CD8-positive, alpha-beta T cell (primary cell): ENCODE measurements at places on chromosomes 7 and 10.

DNA sequence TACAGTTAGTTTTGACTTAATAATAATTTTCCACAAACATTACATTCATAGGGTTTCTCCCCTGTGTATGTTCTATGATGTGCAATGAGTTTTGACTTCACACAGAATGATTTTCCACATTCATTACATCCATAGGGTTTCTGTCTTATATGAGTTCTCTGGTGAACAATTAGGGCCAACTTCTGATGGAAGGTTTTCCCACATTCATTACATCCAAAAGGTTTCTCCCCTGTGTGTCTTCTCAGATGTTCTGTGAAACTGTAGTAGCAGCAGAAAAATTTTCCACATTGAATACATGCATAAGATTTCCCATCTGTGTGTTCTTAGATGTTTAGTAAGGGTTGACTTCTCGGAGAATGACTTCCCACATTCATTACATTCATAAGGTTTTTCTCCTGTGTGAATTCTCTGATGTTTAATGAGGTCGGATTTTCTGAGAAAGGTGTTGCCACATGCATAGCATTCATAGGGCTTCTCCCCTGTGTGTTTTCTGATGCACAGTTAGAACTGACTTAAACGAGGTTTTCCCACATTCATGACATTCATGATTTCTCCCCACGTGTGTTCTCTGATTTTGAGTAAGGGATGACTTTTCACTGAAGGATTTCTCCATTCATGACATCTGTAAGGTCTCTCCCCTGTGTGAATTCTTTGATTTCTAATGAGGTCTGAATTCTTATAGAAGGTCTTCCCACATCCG, 118.5 kb downstream of the ZNF33B start:
- DNase-seq, result no peak

GRCh38 chr7:78026492-78026891, 227.9 kb downstream of the PHTF2 start:
- DNase-seq, result no peak

DNA sequence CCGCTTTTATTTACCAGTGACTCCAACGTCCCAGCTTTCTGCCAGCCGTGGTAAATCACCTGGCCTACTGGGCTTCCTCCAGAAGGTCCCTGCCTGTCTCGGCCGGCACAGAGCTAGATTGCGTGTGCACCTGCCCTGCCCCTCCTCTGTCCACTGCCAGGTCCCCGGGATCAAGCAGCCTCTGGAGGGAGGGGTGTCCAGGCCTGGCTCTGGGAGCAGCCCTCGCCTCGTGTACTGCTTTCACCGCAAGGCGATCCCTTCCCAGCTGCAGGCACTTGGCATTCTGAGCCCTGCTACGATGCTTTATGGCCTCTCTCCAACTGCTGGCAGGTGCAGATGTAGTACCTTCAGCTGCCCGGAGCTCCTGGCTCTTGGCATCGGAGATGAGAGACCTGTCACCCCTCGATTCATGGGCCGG, 7.4 kb downstream of the SLC29A3 start:
- no peak for DNase-seq

DNA sequence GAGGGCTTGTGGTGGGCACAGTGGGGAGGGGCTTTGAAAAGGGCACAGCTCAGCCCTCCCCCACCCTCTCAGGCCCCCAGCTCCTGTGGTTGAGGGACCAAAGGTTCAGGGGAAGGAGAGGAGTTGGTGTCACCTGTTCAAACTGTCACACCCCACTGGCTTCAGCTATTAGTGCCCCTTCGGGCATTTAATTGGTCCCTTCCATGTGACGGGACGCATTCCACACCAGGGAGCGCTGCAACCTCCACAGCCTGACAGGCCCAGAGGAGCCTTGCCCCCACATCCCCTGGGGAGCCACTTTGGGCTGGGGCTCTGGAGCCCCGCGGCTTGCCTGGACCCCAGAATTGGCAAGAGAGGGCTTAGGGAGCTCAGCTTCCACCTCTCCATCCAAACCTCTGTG, 75.7 kb downstream of the C10orf105 start:
- no peak for DNase-seq

DNA sequence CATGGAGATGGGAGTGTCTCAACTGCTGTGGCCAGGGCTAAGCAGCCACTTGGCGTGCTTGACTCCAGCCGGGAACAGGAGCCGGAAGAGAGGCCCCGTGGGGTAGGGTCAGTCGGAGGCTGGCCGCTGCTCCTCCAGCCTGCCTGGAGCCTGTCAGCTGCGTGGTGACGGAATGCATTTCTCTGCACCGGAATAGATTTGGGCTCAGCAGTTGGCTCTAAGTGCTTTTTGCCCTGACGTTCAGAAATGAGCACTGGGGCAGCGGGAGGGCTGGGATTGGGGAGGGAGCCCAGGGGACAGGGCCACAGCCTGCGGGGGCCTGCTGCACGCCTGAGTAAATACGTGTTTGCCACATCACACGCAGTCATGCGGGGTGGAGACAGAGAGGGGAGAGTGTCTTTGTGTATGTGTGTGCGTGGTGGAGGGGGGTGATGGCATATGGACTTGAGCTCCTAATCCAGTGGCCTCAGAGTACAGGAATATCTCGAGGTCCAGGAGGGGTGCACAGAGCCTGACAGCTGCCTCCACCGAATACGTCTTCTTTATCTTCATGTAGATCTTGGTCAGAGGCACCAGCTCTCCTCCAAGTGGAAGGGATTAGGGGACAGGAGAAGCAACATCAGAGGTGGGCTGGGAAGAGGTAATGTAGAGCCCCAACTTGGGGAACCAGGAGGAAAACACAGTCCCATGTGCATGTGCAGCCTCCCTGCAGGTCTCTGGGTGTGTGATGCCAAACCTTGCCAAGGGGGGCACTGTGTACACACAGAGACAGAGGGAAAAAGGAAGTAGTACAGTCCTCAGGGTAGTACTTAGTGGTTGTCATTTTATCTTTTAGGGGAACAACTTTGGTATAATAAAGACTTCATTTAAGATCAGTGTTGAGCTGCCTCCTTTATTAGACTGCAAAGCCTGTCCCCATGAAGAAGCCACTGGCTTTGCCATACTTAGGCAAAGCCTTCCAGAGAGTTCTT, 151.4 kb downstream of the CDH23 start:
- no peak for DNase-seq

DNA sequence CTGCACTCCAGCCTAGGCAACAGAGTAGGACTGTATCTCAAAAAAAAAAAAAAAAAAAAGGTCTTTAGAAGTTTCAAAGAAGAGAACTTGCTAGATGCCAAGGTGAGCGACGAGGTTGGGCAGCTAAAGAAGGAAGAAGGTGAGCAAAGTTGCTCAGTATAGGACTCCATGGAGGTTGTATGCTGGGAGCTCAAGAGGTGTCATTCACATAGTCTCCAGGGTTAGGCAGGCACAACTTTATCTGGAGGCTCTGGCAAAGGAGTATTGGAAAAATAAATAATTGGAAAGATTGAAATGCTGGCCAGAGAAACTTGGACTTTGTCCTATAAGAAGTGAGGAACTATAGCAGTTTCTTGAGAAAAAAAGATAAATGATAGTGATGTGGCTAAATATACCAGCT, 74.5 kb downstream of the NRF1 start:
- no peak for DNase-seq

GRCh38 chr10:68154211-68154497, 44.9 kb downstream of the MYPN start:
- DNase-seq, result no peak

- no peak for DNase-seq
Measured at GRCh38 chr7:157693521-157694375, 356.9 kb downstream of the DNAJB6 start.

DNA sequence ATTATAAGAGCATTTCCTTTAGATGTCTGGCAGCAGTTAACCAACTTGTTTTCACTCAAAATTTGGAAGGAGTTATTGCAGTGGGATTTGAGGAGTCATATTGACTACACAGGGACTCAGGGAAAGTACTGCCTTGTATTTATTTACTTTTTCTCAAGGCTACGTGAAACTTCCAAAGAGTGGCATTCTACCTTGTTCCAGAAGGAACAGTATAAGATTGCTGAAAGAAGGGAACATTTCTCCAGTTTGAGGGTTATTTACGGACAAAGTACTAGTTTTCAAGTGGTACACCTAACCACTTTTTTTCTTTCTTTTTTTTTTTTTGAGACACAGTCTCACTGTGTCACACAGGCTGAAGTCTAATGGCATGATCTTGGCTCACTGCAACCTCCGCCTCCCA, 5.1 kb downstream of the MORN4 start:
- no peak for DNase-seq

DNA sequence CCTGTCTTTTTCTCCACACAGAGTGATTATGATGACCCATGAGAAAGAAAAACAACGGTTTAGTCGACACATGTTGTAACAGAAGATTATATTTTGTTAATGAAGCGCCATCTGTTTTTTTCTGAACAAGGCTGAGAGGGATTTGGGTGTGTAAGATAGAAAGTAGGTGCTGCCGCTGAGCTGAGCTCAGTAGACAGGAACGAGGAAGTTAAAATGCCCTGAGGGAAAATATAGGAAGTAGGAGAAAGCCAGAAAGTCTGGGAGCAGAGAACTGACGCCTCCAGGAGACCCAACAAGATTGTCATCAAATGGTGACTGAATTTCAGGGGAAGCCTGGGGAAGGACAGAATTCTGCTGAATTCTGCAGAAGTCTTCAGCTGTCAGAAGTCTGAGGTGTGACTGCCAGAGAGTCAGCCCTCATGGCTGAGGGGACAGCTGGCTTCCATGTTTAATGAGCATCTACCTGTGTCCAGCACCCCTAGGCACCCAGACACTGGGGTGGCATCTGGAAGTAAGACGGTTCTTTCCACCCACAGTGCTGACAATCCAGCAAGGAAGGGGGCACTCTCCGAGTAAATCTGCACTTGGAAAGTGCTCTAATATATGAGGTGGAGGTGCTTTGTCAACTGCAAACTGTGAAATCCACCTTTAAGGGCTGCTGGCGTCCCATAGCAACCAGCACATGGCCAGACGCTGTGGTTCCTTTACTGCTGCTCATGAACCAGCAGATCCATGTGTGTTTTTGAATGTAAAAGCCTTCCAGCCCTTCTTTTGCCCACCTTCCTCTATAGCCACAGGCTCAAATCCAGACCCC, 12.5 kb upstream of the TSPAN15 start:
- no peak for DNase-seq

GRCh38 chr7:108178398-108178797, 48.2 kb upstream of the LAMB4 start:
- no peak for DNase-seq
